Cardiac fibroblast (primary cell): ENCODE measurements at places on chromosomes 6 and 20.

GRCh38 chr20:49741977-49742376, 28.3 kb upstream of the B4GALT5 start:
- DNase-seq, result no peak

DNA sequence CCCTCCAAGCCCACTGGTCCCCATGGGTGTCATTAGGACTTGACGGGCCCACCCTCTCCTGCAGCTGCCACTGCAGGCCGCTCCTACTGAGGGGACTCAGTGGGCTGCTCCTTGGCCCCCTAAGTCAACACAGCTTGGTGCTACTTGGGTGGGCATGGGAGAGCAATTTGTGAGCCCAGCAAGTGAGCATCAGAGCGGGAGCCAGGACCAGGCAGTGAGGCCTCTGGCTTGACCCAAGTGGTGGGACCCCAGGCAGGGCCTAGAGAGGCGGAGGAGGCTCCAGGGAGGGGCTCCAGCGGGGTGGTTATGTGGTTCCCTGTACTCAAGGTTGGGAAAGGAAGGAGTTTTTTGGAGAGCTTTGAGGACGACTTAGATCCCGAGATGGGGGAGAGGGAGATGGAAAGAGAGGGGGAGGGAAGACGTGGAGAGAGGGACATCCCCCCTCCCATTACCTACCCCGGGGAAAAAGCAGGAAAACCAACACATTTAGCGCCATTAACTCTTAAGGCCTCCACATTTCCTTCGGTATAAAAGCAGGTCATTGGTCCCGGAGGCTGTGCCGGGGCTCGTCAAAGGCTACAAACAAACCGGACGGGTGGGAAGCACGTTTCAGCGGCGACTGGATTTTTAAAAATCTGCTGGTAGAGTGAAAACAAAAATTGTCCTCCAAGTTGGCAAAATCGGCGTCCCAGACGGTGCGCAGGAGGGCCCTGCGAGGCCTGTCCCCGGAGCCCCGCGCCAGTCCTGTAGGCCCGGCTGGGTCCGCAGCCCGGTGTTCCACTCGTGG, 8.8 kb downstream of the FOXC1 start:
- no peak for DNase-seq

DNA sequence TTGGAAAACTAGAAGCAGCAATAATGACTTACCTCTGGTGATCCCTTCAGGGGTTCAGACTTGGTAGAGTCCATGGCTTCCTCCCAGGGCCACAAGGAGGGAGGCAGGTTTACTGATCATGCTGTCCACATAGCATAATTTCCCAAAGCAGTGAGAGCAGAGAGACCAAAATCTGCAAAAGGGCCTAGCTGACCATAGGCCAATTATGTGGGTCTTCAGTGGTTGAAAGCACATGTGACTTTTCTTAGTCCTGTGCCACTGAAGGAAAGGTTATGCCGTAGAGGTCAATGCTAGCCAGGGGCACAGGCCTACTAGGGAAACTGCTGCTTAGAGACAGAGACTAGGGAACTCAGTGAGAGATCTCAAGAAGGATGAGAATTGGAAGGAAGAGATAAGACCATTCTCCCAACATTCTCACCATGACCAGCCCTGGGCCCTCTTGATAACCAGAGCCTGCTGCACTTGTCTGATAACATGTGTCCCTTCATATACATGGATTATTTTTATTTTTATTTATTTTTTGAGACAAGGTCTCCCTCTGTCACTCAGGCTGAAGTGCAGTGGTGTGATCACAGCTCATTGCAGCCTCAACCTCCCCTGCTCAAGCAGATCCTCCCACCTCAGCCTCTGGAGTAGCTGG, 2.0 kb upstream of the GTPBP2 start:
- no peak for DNase-seq

DNA sequence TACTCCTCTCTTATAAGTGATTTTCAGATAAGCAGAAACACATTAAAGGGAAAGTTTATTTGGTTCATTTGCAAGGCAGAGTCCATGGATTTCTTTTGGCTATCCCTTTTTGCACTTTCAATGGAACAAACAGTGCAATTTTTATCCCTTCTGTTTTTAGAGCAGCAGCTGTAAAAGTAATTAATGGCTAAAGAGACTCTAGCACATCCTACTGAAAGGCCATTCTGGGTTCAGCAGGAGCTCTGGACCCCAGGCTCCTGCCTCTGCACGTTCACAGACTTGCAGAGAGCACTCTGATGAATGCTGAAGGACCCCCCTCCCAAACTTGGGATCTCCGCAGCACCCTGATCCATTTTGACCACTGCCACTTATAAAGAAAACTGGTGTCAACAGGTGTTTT, 40.3 kb upstream of the PDE7B start:
- DNase-seq, result no peak

- DNase-seq, result no peak
These were observed 30.9 kb upstream of the FKBP1C start for GRCh38 chr6:63180367-63180766.

GRCh38 chr6:37376078-37376743, 22.4 kb downstream of the RNF8 start:
- DNase-seq, result no peak

GRCh38 chr6:31547727-31548543, 527 bp downstream of the NFKBIL1 start:
- no peak for DNase-seq

GRCh38 chr20:362271-363254, 15.7 kb downstream of the NRSN2 start:
- peak; percentile 95 for DNase-seq

GRCh38 chr6:6654599-6655575, 66.4 kb downstream of the LY86 start:
- peak; percentile 77 for DNase-seq

DNA sequence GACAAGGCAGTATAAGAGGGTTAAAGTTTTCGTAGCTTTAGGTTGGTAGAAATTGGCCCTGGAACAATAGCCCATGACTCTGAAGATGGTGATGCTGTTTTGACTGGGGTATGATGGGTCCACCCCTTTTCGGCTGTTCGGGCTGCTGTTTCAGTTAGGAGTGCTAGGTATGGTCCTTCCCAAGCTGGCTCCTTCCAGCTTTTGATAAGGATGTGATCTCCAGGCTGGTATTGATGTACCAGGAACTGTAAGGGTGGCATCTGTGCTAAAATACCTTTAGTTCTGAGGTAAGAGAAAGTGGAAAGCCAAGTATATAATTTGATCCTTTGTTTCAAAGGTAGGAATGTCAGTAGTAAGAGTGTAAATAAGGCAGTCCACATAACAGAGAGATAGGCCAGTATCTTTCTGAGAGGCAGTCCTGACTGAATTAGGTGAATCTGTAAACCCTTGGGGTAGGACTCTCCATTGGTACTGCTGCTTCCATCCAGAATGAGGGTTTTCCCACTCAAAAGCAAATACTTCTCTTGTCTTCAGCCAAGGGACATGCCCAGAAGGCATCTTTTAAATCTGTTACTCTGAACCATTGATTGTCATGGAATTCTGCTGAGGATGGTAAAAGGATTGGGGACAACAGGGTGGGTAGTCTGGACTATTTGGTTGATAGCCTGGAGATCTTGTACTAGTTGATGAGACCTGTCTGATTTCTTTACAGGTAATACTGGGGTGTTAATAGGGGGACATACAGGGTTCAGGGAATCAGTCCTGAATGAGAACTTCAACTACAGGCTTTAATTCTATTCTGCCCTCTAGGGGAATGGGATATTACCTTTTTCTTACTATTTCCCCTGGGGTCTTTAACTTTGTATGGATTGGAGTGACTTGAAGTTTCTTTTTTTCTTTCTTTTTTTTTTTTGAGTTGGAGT, 6.1 kb upstream of the ZNFX1 start:
- no peak for DNase-seq

DNA sequence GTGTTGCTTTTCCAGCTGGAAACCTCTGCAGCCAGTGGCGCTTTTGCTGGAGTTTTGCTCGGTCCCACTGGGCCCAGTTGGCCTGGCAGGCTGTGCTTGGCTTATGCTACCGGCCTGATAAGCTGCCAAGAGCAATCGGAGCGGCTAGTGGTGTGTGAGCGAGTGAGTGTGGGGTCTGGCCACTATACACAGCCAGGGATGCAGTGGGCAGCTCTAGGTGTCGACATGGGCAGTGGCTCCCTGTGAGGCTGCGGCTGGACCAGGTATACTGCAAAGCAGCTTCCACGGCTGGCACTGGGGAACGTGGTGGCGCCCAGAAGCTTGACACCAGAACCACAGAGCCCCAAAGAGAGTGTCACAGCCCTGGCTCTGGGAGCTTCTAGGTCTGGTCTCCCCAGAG, 996.5 kb downstream of the GRIK2 start:
- no peak for DNase-seq

GRCh38 chr6:28981431-28981832, 23.7 kb downstream of the ZNF311 start:
- peak; percentile 76 for DNase-seq

DNA sequence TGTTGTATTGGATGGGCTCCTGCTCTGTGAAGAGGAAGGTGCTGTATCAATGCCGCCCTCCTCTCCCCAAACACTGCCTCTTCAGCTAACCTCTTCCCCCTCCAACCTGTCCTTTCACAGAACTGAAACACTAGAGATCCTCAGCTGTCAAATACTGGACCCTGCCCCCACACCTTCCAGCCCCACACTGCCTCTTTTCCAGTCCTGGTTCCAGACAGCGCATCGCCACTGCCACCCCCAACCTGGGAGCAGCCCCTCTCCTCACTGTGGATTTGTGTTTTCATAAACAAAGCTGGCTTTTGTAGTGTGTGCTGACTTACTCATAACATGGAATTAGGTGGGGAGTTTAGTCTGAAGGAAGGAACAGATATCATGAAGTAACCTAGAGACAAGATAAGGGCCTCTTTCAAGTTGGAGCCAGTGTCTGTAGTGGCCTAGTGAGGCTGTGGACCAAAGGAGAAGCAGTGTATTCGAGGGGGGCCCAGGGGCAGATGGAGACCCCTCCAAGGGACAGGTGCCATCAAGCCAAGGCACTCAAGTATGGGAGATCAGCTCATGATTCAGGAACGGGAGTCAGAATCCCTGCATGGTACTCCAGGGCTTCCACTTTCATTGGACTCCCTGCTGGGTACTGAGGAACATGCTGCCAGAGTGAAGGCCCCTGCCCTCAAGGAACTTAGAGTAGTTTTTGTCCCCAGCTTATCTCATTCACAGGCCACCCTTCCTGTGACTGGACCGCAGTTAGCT, 2.1 kb downstream of the SCUBE3 start:
- DNase-seq, result no peak

GRCh38 chr6:41502917-41503671, 43.1 kb upstream of the FOXP4 start:
- no peak for DNase-seq

GRCh38 chr6:80456724-80457438, 350.4 kb downstream of the BCKDHB start:
- DNase-seq, result no peak

DNA sequence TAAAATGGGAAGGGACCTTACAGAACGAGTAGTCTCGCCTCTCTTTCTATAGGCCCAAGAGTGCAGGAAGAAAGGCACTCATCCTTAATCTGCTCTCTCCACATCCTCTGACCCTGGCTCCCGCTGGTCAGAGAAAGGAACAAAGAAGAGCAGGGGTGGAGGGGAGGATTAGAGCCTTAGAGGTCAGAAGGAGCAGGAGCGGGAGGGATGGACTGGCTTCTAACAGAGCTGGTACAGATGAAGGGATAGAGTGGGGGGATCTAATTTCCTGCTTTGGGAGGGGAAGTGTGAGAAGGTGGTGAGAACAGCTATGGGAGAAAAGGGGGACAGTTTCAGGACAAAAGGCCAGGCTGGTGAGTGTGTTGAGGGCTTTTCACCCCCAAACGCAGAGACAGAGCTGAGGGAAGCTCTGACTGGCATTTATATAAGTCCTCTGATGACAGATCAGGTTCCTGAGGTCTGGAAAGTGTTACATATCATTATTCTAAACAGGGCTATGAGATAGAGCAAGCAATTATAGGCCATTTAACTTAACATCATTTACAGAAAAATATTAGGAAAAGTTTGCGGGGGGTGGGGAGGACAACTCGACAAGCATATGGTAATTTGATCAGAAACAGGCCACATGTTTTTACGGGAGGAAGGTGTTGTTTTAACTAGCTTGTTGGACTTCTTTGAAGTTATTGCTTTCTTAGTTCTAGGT, 111.1 kb downstream of the FOXC1 start:
- no peak for DNase-seq

DNA sequence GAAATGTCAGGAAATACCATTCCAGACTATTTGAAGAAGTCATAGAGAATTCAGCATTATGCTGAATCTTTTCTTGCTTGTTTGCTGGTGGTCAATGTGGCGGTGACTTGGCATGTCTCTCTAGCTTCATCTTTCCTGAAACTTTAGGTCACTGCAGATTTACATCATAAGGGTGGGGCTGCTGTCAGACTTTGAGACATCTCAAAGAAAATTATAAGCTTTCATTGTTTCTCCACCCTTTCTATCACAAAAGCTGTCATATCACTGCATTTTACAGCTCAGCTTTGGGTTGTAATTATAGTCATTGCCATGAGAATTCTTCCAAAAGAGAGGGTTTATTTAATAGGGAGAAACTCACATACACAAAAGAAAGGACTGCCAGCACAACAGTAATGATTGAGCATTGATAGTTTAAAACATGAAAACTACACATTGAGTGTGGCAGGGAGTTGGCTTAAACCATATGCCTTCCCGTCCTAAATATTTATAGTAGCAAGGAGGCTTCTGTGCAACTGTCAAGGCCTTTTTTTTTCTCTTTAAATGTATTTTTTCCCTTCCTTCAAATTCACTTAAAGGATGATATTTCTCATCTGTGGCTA, 44.7 kb upstream of the LRRC1 start:
- DNase-seq, result no peak

DNA sequence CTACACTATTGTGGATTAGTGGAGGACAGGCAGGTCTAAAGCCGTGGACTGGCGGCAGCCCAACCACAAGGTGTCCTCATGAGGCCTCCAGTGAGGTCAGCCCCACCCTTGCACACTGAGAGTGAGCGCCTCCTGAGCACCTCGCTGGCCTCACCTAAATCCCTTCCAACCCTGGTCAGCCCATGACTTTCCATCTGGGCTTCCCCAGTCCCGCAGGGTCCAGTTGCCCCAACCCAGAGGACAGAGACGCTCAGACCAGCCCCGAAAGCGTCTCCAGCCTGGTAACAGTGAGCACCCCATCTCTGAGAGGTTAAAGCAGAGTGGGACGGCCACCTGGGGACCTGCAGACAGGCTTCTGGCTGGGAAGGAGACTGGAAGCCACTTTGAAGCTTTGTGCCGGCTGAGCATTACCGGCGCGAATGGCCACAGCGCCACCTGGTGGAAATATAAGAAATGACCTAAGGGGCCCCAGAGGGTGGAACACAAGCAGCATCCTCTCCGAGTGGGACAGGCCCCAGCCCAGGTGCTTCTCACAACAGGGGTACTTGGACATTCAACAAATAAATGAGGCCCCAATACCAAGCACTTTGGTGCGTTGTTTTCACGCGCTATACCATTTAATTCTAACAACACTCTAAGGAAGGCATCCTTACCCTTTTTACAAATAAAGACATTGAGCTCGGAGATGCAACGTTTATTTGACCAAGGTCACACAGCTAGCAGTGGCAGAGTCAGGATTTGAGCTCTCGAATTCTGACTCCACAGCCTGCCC, 65.7 kb upstream of the TOP1 start:
- peak; percentile 69 for DNase-seq

- no peak for DNase-seq
These were observed 29.2 kb downstream of the ERMARD start for GRCh38 chr6:169780571-169781091.

- no peak for DNase-seq
These were observed 97.5 kb downstream of the TAF4 start for GRCh38 chr20:61968036-61968810.

GRCh38 chr6:12333128-12333527, 43.0 kb downstream of the EDN1 start:
- no peak for DNase-seq

GRCh38 chr6:72683797-72684196, 61.9 kb downstream of the KCNQ5 start:
- DNase-seq, result no peak
